ENCODE measurements at places on chromosomes 16 and 17.
A peak's percentile ranks its signal among the peaks of the same experiment; 100 is the strongest.

DNA sequence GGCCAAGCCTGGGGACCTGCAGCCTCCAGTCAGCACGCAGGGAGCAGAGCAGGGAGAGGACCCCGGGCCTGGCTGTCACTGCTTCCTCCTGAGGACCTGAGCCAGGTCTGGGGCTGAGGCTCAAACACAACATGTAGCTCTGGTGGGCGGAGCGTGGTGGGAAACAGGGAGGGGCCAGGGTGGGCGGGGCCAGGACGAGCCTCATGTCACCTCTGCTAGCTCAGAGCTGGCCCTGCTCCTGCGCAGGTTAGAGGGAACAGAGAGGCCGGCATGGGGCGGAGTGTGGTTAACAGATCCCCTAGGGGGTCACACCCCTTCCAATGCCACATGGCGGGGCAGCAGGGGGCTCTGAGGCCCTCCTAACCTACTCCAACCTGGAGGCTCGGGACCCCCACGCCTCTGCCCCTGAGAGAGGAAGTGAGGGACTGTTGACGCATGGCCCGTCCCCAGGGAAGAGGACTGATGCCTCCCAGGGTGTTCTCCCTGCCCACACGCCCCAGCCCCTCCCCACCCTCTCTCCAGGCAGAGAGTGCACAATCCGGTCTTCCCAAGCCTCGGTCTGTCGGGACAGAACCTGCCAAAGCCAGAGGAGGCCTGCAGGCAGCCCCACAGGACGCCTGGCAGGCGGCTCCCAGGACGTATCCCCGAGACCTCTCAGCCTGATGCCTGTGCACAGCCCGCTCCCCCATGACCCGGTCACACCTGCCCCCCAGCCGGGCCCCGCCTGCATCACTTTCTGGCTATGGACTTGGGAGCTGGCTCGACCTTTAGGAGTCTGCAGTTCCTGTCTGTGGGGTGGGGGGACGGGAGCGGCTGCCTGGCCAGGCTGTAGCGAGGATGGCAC, 15.2 kb downstream of the PIEZO1 start:
- DNase-seq = peak; percentile 91

- no peak for DNase-seq
Observed at GRCh38 chr17:35795871-35796265, 427 bp upstream of the MMP28 start.

DNA sequence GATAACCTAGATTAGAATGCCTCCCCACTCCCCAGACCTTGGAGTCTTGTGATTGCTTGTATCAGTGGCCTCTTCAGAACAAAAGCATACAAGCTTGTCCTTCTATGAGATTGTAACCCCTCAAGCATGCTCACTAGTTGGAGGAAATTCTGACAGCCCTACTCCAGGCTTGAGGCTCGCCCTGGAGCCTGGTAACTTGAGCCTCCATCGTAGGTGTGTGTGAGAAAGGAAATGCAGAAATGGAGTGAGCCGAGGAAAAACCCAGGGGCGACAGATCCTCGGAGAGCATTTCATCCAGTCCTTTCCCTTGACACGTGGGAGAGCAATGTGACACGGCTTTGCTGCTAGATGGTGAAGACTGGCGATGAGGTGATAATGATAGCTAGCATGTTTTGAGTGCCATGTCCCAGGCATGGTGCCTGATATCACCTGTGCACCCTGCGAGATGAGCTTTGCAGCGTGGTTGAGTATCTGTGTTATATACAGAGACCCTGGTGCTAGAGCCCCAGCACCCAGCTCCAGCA, 31.2 kb downstream of the GNAO1 start:
- DNase-seq = no peak

- DNase-seq = no peak
Observed at GRCh38 chr17:65533056-65533745, 28.2 kb downstream of the AXIN2 start.

GRCh38 chr16:89917773-89918452, 749 bp upstream of the MC1R start:
- peak; percentile 90 for DNase-seq

DNA sequence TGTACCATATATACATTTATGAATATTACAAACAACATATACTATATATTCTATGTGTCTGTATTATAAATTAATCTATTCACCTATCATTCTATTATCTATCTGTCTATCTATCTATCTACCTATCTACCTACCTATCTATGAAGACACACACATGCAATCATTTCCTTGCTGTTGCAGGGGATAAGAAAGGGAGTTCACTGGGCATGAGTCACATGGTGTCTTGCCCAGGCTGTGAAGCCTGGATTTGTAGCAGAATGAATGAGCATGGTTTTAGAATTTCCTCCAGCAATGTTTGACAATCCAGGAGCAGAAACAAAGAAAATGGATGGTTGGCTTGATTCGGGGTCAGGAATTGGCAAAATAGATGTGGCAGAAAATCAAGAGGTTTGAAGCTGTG, 23.2 kb upstream of the FAM20A start:
- DNase-seq = no peak

DNA sequence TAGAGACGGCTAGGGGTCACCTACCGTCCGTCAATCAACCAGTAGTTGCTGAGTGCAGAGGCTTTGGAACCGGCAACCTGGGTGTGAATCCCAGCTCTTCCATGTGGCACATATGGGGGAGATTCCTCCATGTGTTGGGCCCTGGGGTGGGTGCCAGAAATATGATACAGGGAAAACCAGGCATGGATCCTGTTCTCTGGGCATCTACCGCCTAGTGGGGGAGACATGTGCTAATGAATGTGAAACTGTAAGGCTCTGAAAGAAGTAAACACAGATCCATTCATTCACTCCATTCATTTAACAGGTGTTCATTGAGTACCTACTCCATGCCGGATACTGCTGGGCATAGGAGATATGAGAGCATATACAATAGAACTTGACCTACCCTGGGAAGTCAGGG, 39.5 kb upstream of the SDK2 start:
- no peak for DNase-seq

DNA sequence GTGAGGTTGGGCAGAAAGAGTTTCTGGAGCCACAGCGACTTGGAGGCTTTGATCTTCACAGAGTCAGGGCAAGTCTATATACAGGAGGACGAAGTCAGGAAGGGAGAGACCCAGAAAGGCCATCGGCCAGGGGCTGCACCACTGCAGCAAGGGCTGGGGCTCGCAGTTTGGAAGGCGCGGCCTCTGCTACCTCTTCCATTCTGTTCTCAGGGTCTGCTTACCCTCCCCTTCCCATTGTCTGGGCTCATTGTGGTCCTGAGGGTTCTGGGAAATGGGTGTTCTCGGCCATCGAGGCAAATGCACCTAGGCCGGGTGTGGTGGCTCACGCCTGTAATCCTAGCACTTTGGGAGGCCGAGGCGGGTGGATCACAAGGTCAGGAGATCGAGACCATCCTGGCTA, 16.0 kb downstream of the ST6GALNAC1 start:
- DNase-seq = no peak

- no peak for DNase-seq
Observed at GRCh38 chr16:70665113-70665694, 18.8 kb downstream of the IL34 start.

- no peak for DNase-seq
Observed at GRCh38 chr16:12545792-12546342, 257.8 kb downstream of the CPPED1 start.

GRCh38 chr17:10096596-10096995, 101.8 kb downstream of the GAS7 start:
- DNase-seq = no peak

- DNase-seq = no peak
Observed at GRCh38 chr17:17816240-17816814, 20.5 kb downstream of the SREBF1 start.

- DNase-seq = no peak
Observed at GRCh38 chr16:75203096-75203495, 3.9 kb downstream of the CTRB2 start.

- no peak for DNase-seq
Observed at GRCh38 chr16:79587296-79587695, 13.2 kb downstream of the MAF start.

DNA sequence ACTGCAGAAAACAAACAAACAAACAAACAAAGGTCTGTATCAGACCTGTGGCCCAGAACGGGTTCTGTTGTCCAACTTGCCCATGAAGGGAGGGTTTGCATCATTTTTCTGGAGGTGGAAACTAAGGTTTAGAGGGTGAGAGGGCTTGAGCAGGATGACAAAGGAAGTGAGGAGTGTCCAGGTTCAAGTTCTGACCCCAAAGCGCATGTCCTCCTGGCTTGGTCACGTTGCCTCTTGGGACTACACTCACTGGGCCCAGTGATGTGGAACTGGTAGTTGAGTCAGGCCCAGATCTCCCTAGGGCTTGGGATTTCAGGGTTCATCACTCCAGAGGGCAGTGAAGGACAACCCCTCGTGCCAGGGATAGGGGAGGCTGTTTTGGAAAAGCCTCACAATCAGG, 1.8 kb downstream of the SREBF1 start:
- DNase-seq = no peak

DNA sequence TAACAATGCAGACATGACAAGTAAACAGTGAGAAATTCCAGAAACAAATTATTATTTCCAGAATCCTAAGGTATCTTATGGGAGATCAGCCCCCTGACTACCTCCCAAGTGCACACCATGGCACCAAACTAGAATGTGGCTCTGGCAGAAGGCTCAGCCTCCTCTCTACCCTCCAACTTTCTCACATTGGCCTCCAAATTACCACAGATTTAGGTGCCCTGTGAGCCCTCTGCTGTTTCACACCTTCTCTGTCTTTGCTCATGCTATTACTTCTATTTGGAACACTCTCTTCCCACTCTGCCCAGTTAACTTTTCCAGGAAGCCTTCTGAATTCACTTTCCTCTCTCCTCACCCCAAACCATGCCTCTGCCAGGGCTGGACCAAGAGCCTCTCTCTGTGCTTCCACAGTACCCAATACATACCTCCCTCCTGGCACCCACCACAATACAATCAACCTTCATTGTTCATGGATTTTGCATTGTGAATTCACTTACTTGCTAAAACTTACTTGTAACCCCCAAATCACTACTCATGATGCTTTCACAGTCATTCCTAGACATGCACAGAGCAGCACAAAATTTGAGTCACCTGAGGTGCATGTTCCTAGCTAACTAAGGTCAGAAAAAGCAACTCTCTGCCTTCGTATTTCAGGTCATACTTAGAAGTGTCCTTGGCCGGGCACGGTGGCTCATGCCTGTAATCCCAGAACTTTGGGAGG, 31.4 kb downstream of the SMG6 start:
- no peak for DNase-seq

DNA sequence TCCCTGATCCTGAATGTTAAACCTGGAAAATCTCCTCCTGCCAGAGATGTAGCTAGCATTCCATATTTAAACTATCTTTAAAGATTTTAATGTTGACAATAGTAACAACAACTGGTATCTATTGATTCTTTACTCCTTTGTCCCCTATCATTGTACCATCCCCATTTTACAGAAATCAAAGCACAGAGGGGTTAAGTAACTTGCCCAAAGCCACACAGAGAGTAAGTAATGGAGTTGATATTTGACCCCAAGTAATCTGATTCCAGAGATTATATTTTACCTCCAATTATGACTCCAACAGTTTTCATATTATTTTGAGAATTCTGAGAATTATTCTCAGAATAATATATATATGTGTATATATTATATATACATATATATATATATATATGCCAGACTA, 37.7 kb upstream of the RGS9 start:
- no peak for DNase-seq

All from Karpas-422 (cell line).